Bronchus fibroblast of lung (primary cell): ENCODE measurements at places on chromosomes 5 and 9. TPM values are rescaled to one million over a fixed set of nuclear protein-coding genes. Genes with fewer than 3 reads are reported as not detected.

Gene PCDHA11
- total RNA-seq: not detected in 2 replicates

Gene SPINK7
- total RNA-seq: not detected in 2 replicates

Gene DPYSL3
- 62.2 and 62.7 TPM in 2 replicates for total RNA-seq

Gene HNRNPA0
- 8.1 and 10.7 TPM in 2 replicates for total RNA-seq
